ENCODE measurements at places on chromosomes 6 and 20. TPM values are rescaled to one million over a fixed set of nuclear protein-coding genes. Genes with fewer than 3 reads are reported as not detected.
A peak's percentile ranks its signal among the peaks of the same experiment; 100 is the strongest.

Gene RIMS1
- total RNA-seq = 1.9 TPM

Gene AIG1
- 41.6 TPM for total RNA-seq

Gene SALL4
- total RNA-seq = not detected

Gene JPH2
- 24.4 TPM for total RNA-seq

Gene PTGIS
- 0.92 TPM for total RNA-seq

Gene KCNQ2
- total RNA-seq = not detected

Gene RAE1
- total RNA-seq = 41.2 TPM

Gene PAK1IP1
- total RNA-seq = 28.1 TPM

Gene HLA-DQA2
- total RNA-seq = not detected

Gene CTSZ
- total RNA-seq = 161 TPM

Gene SEMG1
- not detected for total RNA-seq

Gene PSMA7
- 503 TPM for total RNA-seq

Gene OR2B6
- total RNA-seq = not detected

Gene PCSK2
- total RNA-seq = not detected

DNA sequence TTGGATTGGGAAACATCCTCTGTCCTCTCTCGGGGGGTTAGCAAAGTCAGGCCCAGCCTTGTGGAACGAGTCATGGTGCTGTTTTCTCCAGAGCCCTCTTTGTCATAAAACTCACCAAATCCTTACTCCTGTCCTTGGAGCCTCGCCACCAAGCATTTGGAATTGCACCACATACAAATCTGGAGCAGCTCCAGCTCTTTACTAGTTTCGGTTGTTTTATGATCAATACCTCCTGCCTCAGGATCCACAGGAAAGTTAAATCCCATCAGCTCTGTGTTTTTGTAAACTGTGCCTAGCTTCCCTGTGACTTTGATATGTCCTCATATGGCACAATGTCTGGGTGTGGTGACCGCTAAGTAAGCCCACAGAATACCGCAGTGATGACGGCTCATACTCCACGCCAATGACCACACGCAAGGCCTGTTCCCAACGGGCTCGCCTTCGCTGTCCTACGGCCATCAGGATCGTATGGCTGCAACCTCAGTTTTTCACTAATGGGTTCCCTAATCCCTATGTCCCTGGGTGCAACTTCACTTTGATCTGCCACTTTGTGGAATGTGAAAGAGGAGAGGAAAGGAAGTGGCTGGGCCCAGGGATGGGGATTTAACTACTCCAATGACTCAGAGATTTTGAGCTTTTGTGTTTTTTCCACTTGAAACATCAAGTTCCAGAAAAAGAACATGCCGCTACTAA lies 111.3 kb upstream of the FOXQ1 start:
- DNase-seq = peak; percentile 66

- DNase-seq = no peak
Observed at GRCh38 chr6:53066077-53066417, 843 bp downstream of the FBXO9 start.

DNA sequence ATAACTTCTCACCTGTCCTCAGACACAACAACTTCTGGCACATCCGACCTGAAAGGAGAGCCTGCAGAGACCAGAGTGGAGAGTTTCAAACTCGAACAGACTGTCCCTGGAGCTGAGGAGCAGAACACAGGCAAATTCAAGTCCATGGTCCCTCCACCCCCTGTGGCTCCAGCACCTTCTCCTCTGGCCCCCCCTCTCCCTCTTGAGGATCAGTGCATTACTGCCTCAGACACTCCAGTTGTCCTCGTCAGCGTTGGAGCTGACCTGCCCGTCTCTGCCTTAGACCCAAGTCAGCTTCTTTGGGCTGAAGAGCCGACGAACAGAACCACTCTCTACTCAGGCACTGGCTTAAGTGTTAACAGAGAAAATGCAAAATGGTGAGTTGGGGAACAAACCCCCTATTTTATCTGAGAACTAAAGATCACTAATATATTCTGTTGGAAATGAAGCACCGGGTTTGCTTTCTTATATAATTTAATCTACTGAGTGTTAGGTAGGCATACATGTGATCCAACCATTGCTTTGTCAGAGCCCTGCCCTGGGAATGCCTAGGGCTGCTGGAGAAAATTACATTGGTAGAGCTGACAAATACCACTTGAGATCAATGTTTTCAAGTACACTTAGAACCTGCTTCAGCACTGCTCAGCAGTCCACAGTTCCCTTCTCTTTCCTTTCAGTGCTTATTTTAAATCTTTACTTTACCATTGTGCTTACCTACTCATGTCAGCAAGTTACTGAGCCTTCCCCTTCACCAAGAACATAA lies 77.5 kb upstream of the LTV1 start:
- no peak for DNase-seq

- DNase-seq = peak; percentile 15
Observed at GRCh38 chr6:163706500-163707087, 292.1 kb downstream of the QKI start.

DNA sequence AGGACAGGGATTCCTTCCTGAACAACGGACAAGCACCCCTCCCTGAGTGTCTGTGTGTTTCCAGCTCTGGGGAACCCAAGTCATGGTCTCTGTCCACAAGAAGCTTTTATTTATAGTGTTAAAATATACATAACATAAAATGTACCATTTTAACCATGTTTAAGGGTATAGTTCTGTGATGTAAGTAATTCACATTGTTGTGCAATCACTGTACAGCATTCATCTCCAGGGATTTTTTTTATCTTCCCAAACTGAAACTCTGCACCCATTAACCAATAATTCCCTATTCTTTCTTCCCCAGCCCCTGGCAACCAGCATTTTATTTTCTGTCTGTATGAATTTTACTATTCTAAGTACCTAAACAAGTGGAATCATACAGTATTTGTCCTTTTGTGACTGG lies 84.2 kb downstream of the FOXF2 start:
- no peak for DNase-seq

DNA sequence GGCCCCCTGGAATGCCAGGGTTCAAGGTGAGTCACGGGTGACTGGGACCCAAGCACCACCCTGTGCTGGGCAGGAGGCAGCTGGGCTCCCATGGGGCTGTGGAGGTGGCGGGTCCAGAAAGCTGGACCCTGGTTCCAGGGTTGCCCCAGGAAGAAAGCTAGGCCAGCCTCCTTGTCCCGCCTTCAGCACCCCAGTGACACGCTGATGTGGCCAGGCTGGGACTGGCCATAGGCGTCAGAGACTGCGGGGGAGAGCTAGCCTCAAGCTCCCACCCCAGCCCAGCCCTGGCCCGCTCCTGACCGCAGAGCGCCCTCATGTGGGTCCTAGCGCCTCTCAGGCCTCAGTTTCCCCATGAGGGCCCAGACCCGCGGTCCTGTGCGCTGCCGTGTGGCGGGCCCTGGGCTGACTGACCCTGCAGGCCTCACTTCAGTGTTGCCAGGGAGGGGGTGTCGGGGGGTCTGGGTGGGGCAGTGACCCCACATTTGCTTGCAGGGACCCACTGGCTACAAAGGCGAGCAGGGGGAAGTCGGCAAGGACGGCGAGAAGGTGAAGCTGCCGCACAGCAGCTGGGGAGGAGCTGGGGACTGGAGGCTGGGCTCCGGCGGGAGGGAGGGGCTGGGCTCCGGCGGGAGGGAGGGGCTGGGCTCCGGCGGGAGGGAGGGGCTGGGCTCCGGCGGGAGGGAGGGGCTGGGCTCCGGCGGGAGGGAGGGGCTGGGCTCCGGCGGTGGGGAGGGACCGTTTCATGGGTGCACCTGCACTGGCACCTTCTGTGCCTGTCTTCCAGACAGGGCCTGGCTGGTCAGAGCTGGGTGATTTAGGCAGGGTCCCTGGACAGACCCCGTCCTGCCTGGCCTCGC lies 7.9 kb downstream of the COL9A3 start:
- DNase-seq = no peak

GRCh38 chr6:168269455-168270243 lies 49.9 kb downstream of the DACT2 start:
- no peak for DNase-seq

DNA sequence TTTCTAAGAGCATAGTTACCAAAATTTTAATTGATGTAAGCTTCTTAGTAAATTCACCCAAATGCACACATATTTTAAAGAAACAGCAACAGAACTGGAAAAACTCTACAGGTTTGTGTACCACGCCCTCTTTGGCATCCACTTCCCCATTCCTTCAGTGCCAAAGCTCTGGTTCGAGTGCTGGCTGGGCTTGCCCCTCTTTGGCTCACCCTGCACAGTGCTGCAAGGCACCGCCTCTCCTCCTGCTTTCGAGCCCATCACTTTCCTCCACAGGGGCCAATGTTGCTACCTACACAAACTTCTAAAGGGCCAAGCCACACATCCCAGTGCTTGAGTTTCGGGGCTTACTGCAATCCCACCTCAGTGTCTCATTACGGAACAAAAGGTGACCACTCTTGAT lies 9.6 kb downstream of the LRP11 start:
- no peak for DNase-seq

GRCh38 chr6:132714160-132714559 lies 305 bp upstream of the VNN1 start:
- DNase-seq = no peak

DNA sequence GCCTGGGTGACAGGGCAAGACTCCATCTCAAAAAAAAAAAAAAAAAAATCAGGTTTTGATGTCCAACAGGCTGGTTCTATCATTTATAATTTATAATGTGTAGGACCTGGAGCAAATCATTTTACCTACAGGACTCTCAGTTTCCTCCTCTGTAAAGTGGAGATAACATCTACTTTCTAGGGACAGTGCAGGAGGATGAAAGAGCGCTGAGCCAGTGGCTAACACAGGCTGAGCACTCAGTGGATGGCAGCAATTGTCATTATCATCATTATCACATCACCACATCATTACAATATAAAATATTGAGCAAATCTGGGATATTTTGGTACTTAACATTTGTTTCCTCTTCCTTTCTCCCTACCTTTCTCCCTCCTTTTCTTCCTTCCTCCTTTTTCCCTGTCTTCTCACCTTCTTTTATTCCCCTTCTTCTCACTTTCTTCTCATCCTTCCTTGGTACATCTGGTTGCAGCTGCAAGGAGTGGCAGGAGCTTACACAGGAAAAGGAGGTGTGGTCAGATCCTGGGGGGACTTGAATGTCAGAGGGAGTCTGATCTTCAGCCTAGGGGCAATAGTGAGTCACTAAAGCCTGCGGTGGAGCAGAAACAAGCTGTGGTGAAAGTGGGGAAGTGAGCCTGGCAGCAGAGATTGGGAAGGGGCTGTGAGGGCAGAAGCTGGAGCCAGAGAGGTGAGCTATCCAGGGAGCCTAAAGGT lies 24.6 kb upstream of the CTNNBL1 start:
- DNase-seq = no peak

GRCh38 chr20:15178581-15178980 lies 841.2 kb upstream of the FLRT3 start:
- no peak for DNase-seq

DNA sequence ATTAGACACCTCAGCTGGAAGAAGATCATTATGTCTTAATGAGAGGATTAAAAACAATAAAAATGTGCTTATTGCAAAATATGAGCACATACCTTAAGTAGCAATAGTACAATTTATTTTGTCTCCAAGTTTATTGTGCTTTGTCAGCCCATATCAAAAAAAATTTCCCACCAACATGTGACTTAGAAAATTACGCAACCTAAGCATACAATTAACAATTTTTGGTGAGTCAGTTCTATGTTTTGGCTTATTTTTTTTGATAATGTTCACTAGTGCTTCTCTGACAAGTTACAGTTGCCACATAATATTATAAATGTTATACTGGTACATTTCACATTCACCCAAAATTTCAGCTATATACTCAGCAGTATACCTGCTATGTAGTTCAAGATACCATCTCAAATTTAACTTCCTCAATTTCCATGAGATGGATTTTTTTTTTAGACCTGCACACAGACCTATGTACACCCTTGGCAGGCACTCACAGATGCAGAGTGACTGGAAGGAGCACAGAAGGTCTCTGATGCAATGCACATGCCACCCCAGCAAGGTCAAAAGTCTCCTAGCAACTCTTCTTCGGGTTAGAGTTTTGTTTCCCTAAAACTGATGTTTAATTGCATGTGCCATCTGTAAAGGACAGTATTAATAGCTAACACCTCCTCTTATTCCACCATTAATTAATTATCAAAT lies 112.4 kb downstream of the PRKN start:
- peak; percentile 18 for DNase-seq

DNA sequence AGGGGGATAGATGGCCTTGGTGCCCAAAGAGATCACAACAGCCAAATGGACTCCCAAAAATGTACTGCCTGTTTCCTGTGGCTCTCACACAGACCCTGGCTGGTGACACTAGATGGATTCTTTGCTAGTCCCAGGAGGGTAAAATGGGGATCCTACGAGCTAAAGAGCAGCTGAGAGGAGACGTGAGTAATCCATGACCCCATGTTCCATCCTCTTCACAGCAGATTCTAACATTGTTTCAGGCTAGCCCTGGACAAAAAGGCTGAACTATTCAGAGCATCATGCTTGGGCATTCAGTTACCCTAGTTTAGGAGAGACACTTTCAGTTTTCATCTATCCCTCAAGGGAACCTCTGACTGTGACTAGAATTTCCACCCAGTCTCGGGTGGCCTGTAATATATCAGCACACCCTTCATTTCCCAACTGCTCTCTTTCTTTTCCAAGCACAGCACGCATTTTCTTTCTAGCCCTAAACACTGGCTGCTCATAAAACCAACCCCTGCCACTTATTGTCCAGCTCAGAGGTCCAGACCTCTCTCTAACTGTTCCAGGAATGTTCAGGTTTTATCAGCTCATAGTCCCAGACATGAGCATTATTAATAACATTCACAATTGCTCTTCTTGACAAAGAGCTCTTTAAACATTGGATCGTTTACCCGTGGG lies 48.5 kb downstream of the SLC22A1 start:
- peak; percentile 14 for DNase-seq

DNA sequence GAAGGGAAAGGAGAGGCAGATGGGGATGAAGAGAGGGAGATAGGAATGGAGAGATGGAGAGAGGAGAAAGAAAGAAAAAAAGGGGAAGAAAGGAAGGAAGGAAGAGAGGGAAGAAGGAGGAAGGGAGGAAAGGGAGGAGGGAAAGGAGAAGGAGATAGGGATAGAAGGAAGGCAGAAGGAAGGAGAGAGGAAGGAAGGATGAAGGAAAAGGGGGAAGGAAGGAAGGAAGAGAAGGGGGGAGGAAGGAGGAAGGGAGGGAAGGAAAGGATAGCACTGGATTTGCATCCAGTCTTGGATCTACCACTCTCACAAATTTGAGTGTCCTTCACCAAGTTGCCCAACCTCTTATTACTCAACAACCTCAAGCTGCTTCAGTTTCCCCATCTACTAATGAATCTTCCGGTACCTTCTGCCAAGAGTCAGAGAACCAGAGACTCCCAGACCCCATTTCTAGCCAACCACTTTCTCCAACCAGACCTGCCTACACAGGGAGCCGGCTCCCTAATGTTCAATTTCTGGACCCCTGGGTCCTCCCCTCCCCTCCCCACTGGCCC lies 79.7 kb upstream of the FOXP4 start:
- DNase-seq = no peak

DNA sequence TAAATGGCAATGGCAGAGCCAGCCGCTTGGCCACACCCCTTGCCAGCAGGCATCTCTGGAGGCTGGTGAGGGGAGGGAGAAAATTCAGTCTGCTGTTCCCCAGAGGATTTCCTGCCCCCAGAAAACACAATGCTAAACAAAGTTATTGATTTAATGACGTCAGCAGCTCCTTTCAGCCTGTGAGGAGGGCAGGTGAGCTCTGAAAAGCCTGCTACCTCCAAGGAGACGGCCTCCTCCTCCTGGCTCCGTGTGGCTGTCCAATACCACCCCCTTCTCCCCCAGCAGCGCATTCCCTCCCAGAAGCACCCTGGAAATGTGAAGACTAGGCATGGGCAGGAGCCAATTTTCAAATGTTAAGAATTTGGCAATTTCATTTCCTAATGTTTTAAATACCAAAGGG lies 393.1 kb downstream of the ZFAND3 start:
- DNase-seq = no peak

GRCh38 chr6:110342759-110343158 lies 15.4 kb downstream of the METTL24 start:
- no peak for DNase-seq
